ENCODE measurements at places on chromosomes 3 and 15.

GRCh38 chr3:62892951-62893350 lies 17.7 kb upstream of the CADPS start:
- no peak for DNase-seq

GRCh38 chr3:73215281-73215680 lies 153.8 kb downstream of the EBLN2 start:
- DNase-seq = no peak

- no peak for DNase-seq
Measured at GRCh38 chr3:25191673-25192072, 236.4 kb upstream of the RARB start.

DNA sequence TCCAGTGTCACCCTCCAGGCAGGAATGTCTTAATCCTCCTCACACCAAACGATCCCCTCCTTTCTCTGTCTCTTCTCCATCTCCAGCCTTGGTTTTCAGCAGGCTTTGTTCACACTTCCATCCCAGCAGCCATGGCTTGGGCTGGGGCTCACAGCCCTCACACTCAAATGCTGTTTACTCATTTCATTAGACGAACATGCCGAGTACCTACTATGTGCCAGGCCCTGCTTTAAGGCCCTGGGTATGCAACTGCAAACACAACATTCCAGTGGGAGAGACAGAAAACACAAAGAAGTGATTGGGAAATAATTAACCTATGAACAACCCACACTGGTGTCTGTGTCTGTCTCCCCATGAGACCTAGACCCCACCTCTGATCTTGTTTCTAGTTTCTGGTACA lies 43.9 kb downstream of the LYZL4 start:
- no peak for DNase-seq

- no peak for DNase-seq
Measured at GRCh38 chr15:65029736-65030208, 333 bp upstream of the MTFMT start.

All from stimulated activated CD8-positive, alpha-beta memory T cell treated with anti-CD3 and anti-CD28 coated beads, Interleukin-4, amount 100 ng/mL, for 48 hours (primary cell).